DMS79 treated with DMSO at 0.1 percent for 48 hours (cell line): ENCODE measurements at places on chromosomes 13 and 19.

- DNase-seq: no peak
Measured at GRCh38 chr19:6730941-6731670, 6.3 kb downstream of the GPR108 start.

DNA sequence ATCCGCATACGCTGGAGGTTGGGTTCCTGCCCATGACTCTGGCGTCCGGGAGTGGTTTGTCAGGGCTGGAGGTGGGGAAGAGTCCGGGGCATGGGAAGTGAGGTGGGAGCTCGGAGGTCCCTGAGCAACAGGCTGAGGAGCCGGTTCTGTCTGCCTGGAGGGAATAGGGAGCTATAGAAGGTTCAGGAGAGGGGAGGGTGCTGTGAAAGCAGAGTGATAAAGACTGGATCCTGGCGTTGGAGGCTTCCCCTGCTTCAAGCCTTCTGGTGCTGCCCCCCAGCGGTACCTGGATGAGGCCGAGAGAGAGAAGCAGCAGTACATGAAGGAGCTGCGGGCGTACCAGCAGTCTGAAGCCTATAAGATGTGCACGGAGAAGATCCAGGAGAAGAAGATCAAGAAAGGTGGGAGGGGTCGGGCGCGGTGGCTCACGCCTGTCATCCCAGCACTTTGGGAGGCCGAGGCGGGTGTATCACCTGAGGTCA lies 2.6 kb downstream of the HMG20B start:
- no peak for DNase-seq

DNA sequence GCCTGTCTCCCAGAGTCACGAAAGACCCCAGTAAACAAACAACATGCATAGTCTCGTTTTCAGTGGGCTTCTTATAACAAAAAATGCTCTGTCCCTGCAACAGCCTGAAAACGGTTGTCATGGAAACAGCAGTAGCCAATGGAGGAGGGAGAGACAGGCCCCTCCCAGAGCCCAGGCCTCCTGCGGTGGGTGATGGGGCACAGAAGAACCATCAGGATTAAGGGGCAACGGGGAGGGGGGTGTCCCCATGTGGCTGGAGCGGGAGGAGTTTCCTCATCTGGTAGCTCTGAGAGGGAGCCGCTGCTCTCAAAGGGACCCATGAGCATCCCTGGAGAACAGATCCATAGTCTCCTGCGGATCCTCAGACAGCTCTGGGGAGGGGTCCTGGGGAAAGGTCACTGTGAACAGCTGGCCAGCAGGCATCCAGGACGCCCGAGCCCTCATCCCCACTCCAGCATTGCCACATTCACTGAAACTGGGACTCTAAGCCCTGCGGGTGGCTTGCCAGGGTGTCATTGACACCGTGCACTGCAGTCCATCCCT lies 37.5 kb upstream of the PNMA8B start:
- no peak for DNase-seq

DNA sequence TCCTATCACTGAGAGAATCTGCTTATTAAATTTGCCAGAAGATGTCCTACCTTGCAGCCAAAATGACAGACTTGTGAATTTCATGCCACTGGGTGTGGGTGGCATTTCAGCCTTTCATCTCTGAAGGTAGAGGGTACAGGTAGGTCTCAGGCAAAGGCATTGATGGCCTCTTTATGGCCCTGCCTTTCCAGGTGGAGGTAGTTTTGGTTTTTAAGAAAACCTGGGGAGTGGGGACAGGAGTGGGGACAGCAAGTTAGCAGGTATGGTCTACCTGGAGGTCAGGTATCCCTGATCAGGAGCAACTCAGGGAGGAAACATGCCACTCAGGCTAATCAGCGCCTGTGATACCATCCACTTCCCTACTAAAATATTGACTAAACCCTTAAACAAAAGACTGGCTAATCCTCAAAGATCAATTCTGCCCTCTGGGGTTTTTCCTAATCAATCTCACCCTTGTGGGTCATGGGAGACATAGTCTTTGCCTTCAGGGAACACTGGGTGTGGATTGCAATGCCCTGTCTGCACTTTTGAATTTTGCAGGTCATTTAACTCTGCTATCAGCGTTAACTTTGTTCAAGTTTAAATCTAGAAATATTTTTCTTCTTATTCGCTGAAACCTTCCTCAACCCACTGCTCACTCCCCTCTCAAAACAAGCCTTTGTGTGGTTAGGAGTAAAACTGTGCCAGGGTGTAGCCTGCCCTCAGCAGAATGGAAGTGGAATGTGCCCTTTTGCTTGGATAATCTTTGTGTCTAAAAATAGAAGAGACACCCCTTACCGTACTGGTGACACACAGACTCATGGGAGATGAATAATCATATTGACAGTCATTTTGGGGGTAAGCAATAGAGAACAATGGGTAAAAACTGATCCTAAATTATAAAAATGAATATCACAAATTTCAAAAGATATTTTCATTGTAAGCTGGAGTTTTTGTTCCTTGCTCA lies 233.7 kb downstream of the COG6 start:
- DNase-seq: no peak

GRCh38 chr13:48188131-48188530 lies 44.9 kb upstream of the ITM2B start:
- DNase-seq: no peak

DNA sequence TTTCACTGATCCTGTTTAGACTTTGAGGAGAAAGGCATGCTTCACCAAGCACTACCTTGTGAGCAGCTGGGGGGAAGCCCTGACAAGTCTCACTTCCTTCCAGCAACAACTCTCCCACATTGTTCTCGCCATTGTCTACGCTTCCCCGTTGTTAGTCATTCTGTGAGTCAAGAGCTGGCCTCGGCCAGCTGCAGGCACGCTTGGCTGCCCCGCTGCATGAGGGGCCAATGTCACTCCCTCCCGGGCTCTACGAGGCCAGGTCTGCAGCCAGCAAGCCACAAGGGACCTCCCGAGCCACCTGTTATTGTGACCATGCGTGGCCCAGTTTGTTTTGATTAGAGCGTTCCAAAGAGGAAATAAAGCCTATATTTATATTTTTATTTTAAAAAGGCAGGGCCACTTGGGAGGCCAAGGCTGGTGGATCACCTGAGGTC lies 220.9 kb downstream of the FOXO1 start:
- peak; percentile 84 for DNase-seq

GRCh38 chr13:22915442-22916082 lies 265.2 kb upstream of the SGCG start:
- peak; percentile 16 for DNase-seq

GRCh38 chr19:7988307-7988706 lies 17.1 kb downstream of the ELAVL1 start:
- DNase-seq: no peak

GRCh38 chr13:46172531-46172991 lies 9.4 kb downstream of the LCP1 start:
- DNase-seq: no peak
